ENCODE measurements at places on chromosomes 7 and 10.

DNA sequence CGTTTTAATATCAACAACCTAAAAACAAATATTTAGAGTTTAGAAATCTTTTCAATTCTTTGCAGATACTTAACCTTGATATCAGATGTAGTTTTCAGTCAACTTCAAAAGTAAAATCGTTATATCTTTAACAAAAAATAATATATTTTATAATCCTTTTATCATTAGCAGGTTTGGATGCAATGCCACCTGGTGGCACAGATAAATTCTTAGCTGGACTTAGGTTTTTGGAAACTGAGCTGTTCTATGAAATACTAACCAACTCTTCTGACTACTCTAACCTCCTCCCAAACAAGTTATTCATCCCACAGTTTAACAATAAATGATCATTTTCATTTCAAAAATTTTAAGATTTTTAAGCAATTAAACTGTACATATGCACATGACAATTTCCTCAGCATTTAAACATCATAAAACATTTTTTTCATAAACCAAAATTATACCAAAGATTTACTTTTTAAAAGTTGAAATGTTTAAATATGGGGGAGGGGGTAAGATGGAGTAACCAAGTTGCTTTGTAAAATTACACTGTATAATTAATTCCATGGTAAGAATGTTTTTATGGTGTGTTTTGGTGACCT is 56.9 kb downstream of the HIBADH start:
- DNase-seq = peak; percentile 17

- DNase-seq = no peak
Observed at GRCh38 chr10:110443239-110444003, 54.3 kb upstream of the DUSP5 start.

DNA sequence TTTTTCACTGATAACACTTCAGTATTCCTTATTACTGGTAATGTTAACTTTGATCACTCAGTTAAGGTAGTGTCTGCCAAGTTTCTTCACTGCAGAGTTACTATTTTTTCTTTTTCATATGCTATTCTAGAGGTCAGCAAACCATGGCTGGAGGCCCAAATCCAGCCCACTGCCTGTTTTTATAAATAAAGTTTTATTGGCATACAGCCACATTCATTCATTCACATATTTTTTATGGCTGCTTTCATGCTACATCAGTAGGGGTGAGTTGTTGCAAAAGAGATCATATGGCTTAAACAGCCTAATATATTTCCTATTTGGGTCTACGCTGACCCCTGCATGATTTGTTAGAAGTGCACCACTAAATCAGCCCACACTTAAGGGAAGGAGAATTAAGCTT is 10.9 kb downstream of the RPEL1 start:
- DNase-seq = no peak

DNA sequence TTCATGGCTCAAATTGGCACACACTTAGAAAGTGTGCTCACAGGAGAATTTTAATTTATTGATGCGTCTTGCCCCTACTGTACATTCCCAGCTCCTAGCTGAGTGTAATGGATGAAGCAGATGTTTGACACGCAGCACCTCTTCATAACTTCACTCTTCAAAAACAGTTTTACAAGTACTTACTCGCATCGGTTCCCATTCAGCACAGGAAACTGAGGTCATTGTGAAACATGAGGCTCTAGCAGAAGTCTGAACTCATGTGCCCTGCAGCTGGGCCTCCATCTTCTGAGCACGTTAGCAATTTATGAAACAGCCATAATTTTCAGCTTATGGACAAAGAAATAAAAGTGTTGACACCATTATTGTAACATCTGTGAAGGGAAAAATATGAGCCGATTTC is 558.9 kb upstream of the MGMT start:
- no peak for DNase-seq

DNA sequence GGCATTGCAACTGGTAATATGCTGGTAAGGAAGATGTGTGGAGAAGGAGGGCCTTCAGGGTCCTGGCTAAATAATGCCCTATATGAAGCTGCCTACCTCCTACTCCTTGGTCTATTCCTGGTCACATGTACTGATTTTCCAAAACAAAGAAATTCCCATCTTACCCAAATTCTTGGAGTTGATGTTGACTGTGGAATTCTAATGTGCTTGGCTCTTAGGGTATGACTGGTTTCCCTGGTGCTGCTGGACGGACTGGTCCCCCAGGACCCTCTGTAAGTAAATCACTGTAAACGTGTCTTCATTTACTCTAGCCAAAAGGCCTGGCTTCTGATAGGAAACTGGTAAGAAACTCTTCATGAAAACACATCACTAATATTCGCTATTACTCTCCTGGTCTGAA is 27.0 kb downstream of the COL1A2 start:
- no peak for DNase-seq

- no peak for DNase-seq
Observed at GRCh38 chr10:3699916-3700315, 85.1 kb downstream of the KLF6 start.

DNA sequence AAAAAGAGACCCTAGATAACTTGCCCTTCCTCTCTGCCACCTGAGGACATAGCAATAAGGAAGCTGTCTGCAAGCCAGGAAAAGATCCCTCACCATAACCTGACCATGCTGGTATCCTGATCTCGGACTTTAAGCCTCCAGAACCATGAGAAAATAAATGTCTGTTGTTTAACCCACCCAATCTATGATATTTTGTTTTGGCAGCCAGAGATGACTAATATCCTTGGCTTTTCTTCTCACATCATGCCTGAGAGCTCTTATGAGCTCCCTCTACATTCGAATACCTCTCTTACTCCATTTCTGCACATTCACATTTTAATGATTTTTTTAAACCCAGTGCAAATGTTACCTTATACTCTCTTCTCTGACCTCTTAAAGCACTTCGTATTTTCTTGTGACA is 214.0 kb upstream of the CHRM2 start:
- no peak for DNase-seq

DNA sequence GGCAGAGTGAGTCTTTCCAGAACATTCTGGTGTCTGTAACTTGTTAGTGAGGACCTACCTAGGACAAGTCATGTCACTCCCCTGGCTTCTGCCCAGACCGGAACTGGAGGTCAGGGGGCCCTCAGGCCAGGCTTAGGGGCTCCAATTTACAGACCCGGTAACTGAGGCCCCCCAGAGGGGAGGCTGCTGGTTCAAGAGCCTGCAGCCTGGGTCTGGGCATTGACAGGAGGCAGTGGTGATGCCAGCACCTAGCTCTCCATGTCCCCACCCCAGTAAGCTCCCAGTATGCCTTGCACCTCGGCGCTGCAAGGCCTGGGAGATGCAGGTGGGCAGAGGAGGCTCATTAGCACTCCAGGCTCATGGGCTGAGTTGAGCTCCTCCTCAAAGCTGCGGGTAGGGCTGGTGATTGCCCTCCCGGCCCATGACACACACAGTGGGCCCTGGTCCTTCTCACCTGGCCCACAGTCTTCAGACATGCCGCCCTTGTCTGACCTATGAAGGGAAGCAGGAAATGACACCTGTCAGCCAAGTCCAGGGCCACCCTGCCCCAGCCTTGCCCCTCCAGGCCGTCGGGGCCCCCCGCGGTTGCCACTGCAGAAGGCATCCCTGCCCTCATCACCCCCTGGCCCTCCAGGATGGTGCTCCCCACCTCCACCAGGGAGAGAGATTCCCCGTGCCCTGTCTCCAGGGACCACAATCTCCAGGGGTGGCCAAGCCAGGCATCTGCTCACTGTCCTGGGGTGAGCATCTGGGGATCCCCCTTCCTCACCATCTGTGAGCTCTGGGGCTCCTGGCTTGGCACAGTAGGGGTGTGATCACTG is 88.3 kb upstream of the TMEM248 start:
- no peak for DNase-seq

DNA sequence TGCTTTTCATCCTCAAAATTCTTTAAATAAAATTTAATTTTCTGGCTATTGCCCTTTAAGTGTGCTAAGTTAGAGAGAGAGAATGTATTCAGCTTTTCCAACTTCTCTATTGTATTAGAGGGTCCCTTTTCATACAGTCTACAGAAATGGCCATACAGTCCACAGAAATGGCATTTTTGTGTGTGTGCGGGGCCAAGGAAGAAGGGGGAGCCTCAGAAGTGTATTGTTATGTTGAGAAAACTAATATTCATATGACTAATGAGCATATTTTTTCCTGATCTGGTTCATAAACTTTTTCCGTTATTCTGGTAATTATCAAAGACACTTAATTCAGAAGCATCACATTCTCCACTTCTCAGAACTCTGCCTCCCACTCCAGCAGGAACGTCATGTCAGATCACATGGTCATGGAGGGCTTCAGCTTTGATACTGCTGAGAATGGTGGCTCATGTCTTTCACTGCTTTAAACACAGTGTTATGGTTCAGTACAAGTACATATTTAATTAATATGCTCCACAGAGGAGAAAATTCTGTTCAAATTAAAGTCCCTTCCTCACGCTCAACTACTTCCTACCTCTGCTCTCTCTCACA is 37.1 kb downstream of the ELMO1 start:
- DNase-seq = no peak

DNA sequence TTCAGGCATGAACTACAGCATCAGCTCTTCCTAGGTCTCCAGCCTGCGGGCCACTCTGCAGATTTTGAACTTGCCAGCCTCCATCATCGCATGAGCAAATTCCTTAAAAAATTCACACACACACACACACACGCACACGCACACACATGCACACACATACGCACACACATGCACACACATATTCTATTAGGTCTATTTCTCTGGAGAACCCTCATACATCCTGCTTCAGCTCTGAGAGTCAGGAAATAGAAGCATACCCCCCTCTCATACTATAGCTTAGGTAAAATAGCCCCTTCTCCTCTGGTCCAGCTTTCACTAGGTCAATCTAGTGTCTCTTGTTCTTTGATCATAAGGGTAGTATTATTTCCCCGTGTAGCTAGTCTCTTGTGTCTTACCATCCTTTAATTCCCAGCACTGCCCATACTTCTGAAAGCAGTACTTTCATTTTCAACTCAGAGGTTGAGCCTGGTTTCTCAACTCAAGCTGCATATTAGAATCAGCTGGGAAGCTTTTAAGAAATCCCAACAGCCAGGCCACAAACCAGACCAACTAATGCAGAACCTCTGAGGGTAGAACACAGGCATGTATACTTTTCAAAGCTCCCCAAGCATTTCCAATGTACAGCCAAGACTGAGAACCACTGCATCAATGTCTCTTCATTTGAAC is 30.9 kb upstream of the ITGB8 start:
- no peak for DNase-seq

- DNase-seq = no peak
Observed at GRCh38 chr7:460374-461116, 59.1 kb downstream of the PDGFA start.

DNA sequence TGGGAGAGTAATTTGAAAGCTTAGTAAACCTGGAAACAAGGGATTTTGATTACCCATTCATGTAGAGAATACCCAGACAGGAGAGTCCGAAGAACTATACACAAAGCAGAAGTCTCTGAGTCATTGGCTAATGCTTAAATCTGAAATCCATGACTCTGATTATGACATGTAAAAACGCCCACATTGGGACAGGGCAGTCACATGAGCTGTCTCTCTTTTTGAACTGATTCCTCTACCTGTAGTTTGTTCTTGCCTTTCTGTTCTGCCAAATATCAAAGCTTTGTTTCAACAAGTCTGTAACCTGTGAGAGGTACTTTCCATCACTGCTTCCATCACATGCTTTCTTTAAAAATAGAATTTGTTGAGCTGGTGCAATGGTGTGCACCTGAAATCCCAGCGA is 4.3 kb upstream of the GPNMB start:
- DNase-seq = no peak

Measured in HFF-Myc (cell line).